ENCODE measurements at places on chromosomes 7 and 10. TPM values are rescaled to one million over a fixed set of nuclear protein-coding genes. Genes with fewer than 3 reads are reported as not detected.

The TLX1 gene
- total RNA-seq, result not detected

The ADRB1 gene
- 0.62 TPM for total RNA-seq

The PAPOLB gene
- not detected for total RNA-seq

The GIMAP6 gene
- not detected for total RNA-seq

The MTERF1 gene
- total RNA-seq, result 12.3 TPM

The GIMAP5 gene
- total RNA-seq, result not detected

The IFIT1B gene
- total RNA-seq, result not detected

The OPN4 gene
- not detected for total RNA-seq
